Stimulated activated CD4-positive, alpha-beta T cell treated with anti-CD3 and anti-CD28 coated beads, Interleukin-15, amount 100 ng/mL, for 1 hour (primary cell): ENCODE measurements at places on chromosomes 16 and 17.

DNA sequence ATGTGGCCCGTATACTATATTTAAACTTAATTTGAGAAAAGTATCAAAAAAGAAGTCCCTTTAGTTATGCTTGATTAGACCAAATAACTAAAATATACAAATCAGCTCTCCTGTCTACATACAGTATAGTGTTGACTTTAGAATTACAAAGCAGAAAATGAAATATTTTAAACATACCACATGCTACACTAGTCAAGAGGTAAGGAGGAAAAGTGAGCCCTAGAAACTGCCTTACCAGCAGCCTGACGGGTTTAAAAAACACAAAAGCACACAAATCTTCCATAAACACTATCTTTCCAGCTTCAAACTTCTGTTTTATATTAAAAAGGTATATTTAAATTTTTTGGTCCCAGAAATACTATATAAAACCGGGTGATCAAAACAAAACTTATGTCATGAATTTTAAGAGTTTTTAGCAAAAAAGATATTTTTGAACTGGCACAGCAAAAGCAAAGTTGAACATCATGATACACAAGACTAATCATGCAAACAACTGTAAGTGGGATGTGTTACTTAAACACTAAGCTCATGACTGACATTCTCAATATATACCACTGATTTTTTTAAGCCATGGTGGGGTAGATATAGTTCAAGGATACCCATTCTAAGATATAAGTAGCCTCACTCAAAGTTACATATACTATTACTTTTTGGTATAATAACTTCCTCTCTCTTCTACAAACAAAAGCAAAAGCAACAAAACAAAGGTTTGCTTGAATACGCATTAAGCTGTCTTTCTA is 11.8 kb downstream of the KLHL10 start:
- DNase-seq: no peak

DNA sequence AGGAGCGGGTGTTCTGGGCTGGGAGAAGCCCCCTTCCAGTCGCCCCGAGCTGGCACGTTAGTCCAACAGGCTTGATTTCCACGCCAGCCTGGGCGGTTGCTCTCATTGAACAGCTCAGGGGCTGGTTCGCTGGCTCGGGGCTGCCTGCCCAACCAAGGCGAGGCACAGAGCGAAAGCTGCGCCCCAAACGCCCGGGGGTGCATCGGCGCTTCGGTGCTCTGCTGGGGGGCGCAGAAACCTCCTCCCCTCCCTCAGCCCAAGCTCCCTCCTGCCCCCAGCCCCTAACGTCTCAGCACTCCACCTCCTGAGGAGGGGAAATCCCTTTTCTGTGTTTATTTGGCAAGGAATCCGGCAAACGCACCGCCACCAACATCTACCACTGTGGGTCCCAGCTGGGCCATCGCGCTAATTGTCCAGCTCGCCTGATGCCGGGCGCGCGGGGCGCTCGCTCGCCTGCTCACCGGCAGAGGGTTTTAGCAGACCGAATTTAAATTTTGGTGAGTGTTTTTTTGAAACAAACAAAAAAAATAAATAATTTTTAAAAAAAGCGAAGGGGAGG is 29.5 kb upstream of the RBFOX1 start:
- DNase-seq: no peak

- no peak for DNase-seq
Measured at GRCh38 chr17:4788807-4789700, at the start of gene GLTPD2. GLTPD2 (plus strand) TSS chr17:4788964; CDS start chr17:4789012, 48 bp downstream.

GRCh38 chr16:79327836-79328235 is 272.7 kb downstream of the MAF start:
- no peak for DNase-seq

GRCh38 chr16:35510701-35511100 is 2051.3 kb downstream of the TP53TG3F start:
- DNase-seq: no peak
